ENCODE measurements at places on chromosomes 11 and 22.

GRCh38 chr11:104028476-104029263 lies 7.8 kb upstream of the DDI1 start:
- no peak for DNase-seq

GRCh38 chr11:2178906-2179494 lies 7.4 kb upstream of the TH start:
- DNase-seq: no peak

DNA sequence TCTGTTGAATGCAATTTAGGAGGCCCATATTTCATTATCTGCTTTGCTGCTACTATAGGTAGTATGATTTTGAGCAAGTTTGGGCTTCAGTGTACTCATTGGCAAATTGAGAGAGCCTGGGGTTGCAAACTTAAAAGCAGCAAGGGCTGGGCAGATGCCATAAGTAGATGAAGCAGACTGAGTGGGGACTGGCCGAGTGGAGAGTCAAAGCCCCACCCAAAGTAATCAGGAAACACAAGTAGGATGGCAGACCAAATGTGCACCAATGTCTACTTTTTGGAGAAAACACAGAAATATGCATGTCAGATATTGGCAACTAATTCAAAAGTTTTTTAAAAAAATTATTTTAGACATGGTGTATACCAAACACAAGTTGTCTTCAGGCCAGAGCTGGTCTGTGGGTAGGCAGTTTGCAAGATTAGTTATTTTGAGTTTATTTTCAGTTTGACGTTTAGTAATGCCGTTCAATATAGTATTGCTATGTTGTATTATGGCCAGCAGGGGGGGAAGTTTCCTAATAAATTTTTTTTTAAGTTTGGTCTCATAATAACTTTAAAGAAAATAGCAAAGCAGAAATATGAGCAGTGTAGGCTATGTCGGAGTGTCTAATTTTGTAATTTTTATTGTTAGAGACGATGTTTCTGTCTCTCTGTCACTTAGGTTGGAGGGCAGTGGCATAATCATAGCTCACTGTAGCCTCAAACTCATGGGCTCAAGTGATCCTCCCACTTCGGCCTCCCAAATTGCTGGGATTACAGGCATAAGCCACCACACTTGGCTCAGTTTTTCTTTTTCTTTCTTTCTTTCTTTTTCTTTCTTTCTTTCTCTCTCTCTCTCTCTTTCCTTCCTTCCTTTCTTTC lies 105.1 kb downstream of the HIPK3 start:
- DNase-seq: peak; percentile 30

GRCh38 chr22:42074132-42074811 lies at the start of gene PHETA2:
TSS of gene PHETA2 (plus strand) at chr22:42074248. CDS start at chr22:42077294, 3,046 bp downstream.
- no peak for DNase-seq

DNA sequence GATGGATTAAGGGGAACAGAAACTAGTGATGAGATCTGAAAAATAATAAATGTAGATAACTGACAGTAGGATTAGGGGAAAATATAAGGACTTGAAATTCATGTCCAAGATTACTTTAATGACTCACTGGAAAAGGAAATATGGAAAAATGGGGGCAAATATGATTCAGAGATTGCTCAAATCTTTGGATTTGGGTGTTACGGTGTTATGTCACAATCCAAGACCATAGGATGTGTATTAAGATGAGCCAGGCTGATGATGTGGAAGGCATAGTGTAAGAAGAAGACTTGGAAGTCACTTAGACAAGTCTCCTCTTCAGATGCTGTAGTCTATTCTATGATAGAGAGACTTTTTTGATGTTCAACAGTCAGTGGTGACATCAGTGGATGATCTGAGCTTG lies 323.7 kb downstream of the LUZP2 start:
- no peak for DNase-seq
